ENCODE measurements at places on chromosomes 2 and 18.

DNA sequence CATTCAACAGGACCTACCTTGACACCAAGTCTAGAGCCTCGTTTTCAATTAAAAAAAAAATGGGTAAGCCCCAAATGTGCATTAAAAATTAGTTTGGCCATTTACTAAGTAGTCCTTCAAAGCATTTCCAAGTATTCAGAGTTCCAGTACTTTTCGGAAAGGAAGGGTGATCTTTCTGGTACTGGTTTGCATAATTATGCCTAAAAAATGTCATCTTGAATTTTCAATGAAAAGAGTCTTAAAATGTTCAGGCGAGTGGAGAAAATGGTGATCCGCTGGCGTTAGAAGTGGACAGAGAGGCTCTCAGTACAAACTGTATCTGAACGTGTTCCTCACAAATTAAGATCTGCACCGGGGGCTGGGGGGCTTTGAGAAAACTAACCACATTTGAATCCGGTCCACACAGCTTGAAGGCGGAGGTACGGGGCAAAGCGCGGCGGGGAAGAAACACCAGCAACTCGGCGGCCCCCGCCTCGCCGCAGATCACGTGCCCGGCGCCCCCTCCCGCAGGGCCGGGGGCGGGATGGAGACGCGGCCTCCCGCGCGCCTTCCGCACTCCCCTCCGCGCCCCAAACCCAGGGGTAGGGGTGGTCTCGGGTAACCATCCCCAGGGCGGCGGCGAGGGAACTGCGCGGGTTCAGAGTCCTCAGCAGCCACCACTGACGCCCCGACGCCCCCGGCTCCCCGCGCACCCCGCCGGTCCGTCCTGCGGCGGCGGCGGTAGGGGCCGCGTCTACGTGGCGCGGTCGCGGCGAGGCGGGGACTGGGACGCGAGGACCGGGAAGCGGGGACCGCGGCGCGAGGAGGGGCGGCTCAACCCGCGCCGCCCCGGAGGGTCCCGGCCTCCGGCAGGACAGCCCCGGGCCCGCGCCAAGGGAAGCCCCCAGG, 564 bp downstream of the LPIN2 start:
- H3K4me3 ChIP-seq: peak overlapping the region; percentile 83
- H3K4me1 ChIP-seq: peaks cover 74% of the 10 kb centered on the region
- H3K27me3 ChIP-seq: no peaks in the 10 kb centered on the region
- peak; percentile 63 for DNase-seq
- peak overlapping the region; percentile 88 for H3K27ac ChIP-seq

DNA sequence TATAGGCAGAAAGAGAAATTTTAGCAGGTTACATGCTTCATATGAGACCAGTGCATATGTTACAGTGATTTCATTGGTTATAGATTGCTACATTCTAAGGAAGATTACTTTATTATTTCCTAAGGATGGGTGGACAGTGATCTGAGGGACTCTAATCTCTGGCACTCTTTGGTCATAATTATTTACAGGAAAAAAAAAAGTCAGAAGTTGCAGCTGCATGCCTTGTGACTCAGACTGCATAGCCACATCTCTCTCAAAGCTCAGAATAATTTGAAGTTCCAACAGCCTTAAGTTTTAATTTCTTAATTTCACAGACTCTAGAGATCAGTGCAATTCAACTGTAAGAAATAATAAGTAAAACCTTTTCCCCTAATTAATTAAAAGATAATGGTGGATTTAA, 27.1 kb upstream of the BARD1 start:
- H3K36me3 ChIP-seq: no peaks in the 10 kb centered on the region
- H3K27me3 ChIP-seq: peaks cover 7% of the 10 kb centered on the region

DNA sequence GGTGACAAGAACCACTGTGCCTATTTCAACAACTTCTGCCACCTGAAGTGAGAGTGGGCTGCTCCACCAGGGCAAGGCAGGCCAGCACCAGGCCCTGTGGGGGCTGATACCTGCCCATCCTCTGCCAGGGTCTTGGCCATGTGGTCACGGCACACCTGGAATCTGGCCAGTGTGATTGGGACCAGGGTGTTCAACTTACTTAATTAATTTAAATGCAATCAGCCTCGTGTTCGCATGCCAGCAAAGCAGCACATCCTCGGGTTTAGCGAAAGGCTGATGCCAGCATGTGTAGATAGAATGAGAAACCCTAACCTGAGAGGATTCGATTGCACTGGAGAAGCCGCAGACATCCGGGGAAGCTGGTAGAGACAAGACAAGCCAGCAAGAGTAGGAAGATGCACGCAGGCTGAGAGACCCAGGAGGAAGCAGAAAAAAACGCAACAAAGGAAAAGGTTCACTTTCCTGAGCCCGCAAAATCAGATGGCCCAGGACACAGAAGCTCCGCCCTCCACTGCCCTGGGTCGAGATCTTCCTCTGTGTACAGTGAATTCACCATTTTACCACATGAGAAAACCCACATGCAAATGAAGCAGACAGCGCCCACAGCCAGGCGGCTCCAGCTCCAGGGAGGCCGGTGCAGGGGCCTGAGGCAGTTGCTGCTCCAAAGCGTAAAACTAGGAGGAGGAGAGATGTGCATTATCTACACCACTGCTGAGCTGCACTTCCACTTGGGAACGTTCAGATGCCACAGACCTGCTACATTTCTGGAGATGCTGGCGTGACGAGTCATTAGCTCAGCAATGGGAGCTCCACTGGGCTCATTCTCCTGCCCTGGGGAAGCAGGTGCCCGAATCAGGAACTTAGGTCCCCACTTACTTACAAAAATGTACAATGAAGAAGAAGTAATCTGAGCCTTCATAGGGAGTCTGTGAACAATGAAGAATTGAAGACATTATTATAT, 92.1 kb downstream of the TMEM18 start:
- H3K4me1 ChIP-seq: peaks cover 14% of the 10 kb centered on the region
- H3K27ac ChIP-seq: peak overlapping the region; percentile 13
- no peaks in the 10 kb centered on the region for H3K36me3 ChIP-seq
- H3K4me3 ChIP-seq: no peak overlapping the region
- DNase-seq: peak; percentile 57

GRCh38 chr2:44948565-44949328, 7.2 kb downstream of the SIX3 start:
- H3K27ac ChIP-seq: no peak overlapping the region
- H3K4me3 ChIP-seq: no peak overlapping the region
- H3K27me3 ChIP-seq: peaks cover 100% of the 10 kb centered on the region
- DNase-seq: no peak
- H3K4me1 ChIP-seq: peaks cover 23% of the 10 kb centered on the region

- no peak overlapping the region for H3K4me3 ChIP-seq
- H3K27ac ChIP-seq: no peak overlapping the region
- DNase-seq: no peak
Observed at GRCh38 chr2:216770717-216771116, 75.4 kb upstream of the IGFBP5 start.

DNA sequence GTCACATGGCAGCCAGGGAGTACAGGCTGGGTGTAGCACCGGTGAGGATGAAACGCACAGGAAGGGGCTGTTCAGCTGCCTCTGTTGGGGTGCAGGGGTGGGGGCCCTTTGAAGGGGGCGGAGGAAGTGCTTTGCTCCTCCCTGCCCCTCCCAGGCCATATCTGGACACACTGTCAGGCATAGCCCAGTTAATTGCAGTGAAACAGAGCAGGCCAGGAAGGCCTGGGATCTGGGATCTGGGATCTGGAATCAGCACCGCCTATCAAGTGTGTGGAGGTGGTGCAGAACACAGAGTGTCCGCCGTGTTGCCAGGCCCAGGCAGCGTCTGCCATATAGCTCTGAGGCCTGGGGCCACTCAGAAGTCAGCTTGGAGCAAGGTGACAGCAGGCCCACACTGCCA, 119.3 kb upstream of the MSH2 start:
- no peaks in the 10 kb centered on the region for H3K36me3 ChIP-seq
- no peak for DNase-seq
- peaks cover 4% of the 10 kb centered on the region for H3K27me3 ChIP-seq
- no peak overlapping the region for H3K4me3 ChIP-seq
- no peak overlapping the region for H3K27ac ChIP-seq

DNA sequence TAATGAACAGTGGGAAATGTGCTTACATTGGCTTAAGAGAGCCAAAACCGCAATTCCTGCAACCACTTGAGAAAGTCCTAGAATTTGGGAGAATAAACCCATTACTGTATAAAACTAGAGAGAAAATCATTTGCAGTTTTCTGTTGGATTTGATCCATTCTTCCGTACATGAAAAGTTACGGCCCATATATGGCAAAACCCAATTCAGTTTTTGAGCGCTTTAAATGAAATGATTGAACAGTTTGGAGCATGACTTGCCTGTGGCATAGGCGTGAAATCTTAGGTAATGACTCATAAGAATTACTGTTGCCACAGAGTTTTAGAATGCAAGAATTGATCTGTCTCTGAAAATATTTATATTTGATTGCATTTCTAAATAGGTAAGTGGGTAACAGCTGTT, 52.0 kb downstream of the PHLPP1 start:
- no peak overlapping the region for H3K27ac ChIP-seq
- H3K4me3 ChIP-seq: no peak overlapping the region
- H3K36me3 ChIP-seq: peaks cover 2% of the 10 kb centered on the region
- DNase-seq: no peak

DNA sequence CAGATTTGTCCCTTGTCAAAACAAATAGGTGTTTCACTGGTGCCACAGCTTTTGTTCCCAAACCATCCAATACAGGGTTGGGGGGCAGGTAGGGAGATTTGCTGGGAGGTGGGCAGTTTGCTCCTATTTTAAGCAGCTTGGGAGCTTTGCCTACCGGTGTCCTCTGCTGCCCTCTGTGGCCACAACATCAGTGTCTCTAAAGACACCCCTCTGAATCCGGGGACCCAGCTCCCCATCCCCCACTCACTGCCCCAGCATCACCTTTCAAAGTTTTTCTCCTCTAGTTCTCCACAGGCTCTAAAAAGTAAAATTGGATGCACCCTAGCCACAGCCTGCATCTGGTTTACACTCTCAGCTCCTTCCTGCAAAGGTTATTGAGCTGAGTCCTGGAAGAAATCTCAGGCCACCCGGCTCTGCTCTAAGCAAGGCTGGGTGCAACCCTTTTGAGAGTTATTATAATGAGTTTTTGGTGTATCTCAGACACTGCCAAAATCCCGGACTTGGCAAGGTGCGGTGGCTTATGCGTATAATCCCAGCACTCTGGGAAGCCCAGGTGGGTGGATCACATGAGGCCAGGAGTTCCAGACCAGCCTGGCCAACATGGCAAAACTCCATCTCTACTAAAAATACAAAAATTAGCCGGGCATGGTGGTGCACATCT, 2.9 kb upstream of the EPAS1 start:
- no peaks in the 10 kb centered on the region for H3K36me3 ChIP-seq
- H3K4me3 ChIP-seq: no peak overlapping the region
- peaks cover 23% of the 10 kb centered on the region for H3K4me1 ChIP-seq

DNA sequence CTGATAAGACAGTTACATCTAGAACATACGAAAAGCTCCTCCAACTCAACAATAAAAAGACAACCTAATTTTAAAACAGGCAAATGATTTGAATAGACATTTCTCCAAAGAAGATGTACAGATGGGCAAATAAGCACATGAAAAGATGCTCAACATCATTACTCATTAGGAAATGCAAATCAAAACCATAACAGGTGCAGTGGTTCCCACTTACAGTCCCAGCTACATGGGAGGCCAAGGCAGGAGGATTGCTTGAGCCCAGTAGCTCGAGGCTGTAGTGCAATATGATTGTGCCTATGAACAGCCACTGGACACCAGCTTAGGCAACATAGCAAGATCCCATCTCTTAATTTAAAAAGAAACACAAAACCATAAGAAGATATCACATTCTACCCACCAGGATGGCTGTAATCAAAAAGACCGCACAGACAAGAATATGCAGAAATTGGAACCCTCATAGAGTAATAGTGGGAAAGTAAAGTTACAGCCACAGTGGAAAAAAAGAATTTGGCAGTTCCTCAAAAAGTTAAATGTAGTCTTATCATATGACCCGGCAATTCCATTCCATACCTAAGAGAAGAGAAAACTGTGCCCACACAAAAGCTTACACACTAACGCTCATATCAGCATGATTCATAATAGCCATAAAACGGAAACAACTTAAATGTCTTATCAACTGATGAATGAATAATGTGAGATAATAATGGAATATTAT, 30.5 kb upstream of the ARMC9 start:
- H3K36me3 ChIP-seq: peaks cover 35% of the 10 kb centered on the region
- no peaks in the 10 kb centered on the region for H3K27me3 ChIP-seq
- H3K4me3 ChIP-seq: no peak overlapping the region

GRCh38 chr18:23200756-23201155, 65.5 kb downstream of the CABLES1 start:
- peaks cover 34% of the 10 kb centered on the region for H3K27me3 ChIP-seq
- no peak overlapping the region for H3K27ac ChIP-seq
- H3K4me1 ChIP-seq: peaks cover 13% of the 10 kb centered on the region
- H3K4me3 ChIP-seq: no peak overlapping the region

DNA sequence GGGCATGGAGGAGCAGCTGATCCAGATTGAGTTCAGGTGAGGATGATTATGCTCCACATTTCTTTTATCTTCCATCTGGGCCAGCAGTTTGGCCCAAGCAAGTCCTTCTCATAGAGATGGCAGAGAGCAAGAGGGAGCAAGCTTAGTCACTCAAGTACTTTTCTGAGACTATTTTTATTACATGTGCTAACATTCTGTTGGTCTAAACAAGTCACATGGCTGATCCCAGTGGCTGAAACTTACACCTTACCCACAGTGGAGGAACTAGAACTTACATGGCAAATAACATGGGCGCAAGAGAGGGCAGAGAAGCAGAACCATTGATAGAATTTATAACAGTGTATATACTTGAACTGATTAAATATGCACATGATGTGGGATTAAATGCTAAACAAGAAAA, 105.7 kb downstream of the KYNU start:
- no peak overlapping the region for H3K27ac ChIP-seq
- H3K4me1 ChIP-seq: no peaks in the 10 kb centered on the region
- DNase-seq: no peak
- no peak overlapping the region for H3K4me3 ChIP-seq
- H3K27me3 ChIP-seq: peaks cover 3% of the 10 kb centered on the region

DNA sequence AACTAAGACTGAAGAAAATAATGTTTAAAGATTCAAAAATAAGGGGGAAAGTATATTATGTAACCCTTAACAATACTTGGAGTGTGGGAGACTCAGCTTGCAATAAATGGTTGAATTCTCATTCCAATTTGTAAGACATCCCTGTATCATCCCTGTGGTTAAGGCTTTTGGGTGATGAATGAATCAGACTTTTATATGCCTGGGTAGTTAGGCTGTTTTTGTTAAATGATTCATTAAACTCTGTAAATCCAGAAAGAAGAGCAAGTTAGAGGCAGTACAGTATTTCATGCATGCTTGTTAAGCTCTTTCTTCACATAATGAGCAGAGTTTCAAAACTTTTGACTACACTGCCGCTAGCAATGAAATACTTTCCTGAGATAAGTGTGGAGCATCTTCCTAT, 948.8 kb downstream of the SOCS6 start:
- no peaks in the 10 kb centered on the region for H3K36me3 ChIP-seq
- no peak overlapping the region for H3K4me3 ChIP-seq
- no peak for DNase-seq
- no peaks in the 10 kb centered on the region for H3K4me1 ChIP-seq
- no peaks in the 10 kb centered on the region for H3K27me3 ChIP-seq

- no peaks in the 10 kb centered on the region for H3K4me1 ChIP-seq
- DNase-seq: no peak
- H3K27me3 ChIP-seq: no peaks in the 10 kb centered on the region
- H3K27ac ChIP-seq: no peak overlapping the region
- H3K4me3 ChIP-seq: no peak overlapping the region
- H3K36me3 ChIP-seq: peaks cover 68% of the 10 kb centered on the region
Observed at GRCh38 chr2:101884423-101884822, 107.3 kb upstream of the IL1R2 start.
